ENCODE measurements at places on chromosomes 1 and 21. TPM values are rescaled to one million over a fixed set of nuclear protein-coding genes. Genes with fewer than 3 reads are reported as not detected.

GRCh38 chr1:43481491-43481890 lies 27.8 kb upstream of the HYI start:
- no peak overlapping the region for H3K27ac ChIP-seq
- DNase-seq = no peak
- peaks cover 6% of the 10 kb centered on the region for H3K4me1 ChIP-seq
- H3K36me3 ChIP-seq = no peaks in the 10 kb centered on the region

The TPTE gene
- not detected for total RNA-seq

The BOLA1 gene
- total RNA-seq = 23.6 TPM

The GJA9 gene
- total RNA-seq = not detected

DNA sequence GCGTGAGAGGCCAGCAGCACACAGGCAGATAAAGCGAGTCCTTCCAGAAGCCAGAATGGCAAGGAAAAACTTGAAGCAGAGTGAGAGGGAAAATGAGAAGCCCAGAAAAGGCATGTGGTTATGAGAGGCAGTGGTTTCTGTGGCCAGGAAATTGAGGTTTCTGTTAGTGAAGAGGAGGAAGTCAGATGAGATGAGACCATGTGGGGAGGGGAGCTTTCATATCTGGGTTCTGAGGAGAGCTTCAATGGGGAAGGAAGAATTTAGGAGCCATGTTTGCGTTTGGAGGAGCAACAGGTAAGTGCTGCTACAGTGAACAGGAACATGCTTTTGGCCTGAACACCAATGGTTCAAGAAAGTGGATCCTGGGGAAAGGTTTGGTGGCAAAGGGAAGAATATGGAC lies 6.1 kb upstream of the CD1A start:
- peak; percentile 56 for DNase-seq
- H3K4me3 ChIP-seq = no peak overlapping the region

GRCh38 chr1:167554028-167554779 lies 642 bp upstream of the CREG1 start:
- peak overlapping the region; percentile 86 for H3K4me3 ChIP-seq
- no peak for DNase-seq
- no peaks in the 10 kb centered on the region for H3K36me3 ChIP-seq

DNA sequence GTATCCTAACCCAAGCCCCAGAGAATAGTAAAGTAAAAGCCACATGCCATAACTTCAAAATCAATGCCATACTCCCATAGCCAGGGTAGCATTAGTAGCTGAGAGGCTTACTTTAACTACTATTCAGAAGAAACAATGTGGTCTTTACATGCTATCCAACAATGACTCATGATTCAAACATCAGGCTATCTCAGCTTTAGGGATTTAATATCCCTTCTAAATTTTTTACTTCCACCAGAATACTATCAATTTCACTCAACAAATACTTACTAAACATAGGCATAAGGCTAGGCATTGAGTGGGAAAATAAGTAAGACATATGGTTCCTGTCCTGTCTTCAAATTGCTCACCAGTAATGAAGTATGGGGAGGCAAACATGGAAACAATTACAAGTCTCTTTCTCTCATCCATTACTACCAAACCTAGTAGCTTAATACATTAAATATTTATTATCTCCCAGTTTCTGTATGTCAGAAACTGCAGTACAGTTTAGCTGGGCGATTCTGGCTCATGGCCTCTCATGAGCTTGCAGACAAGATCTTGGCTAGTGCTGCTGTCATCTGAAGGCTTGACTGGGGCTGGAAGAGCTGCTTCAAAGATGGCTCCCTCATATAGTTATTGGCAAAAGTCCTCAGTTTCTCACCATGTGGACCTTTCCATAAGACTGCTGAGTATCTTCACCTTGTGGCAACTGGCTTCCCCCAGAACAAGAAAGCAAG lies 30.7 kb downstream of the EVI5 start:
- peaks cover 14% of the 10 kb centered on the region for H3K27me3 ChIP-seq
- no peak overlapping the region for H3K4me3 ChIP-seq
- no peaks in the 10 kb centered on the region for H3K4me1 ChIP-seq
- DNase-seq = no peak
- H3K36me3 ChIP-seq = no peaks in the 10 kb centered on the region

DNA sequence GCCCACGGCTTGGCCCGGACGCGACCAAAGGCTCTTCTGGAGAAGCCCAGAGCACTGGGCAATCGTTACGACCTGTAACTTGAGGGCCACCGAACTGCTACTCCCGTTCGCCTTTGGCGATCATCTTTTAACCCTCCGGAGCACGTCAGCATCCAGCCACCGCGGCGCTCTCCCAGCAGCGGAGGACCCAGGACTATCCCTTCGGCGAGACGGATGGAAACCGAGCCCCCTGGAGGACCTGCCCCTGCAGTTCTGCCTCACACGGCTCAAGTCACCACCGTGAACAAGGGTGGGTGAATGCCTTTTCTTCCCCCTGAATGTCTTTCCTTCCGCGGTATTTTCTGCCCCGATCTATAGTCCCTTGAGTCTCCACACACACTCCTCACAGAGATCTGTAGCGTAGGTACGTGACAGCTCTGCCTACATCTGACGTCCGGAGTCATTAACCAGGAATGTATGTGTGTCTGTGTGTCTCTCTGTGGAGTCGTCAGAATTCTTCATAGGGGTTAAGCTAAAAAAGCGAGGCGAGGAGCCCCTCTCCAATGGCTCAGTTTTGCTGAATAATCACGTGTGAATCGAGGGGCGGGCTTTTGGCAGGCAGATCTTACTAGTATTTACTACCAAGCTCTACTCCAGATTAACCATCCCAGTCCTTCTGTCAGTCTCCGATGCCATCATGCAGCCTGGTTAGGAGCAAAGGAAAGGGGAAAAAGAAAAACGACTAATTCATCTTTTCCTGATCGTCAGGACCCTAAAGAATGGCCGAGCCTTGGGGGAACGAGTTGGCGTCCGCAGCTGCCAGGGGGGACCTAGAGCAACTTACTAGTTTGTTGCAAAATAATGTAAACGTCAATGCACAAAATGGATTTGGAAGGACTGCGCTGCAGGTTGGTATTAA lies at the start of gene CDKN2C:
TSS of gene CDKN2C (plus strand) at position 635 of the 898 bp plus-strand sequence. CDS start at position 759, 124 bp downstream.
- H3K4me3 ChIP-seq = peak within 1 kb of the TSS; percentile 95
- H3K27me3 ChIP-seq = peaks cover 23% of the 10 kb centered on the region
- H3K27ac ChIP-seq = peak within 1 kb of the TSS; percentile 96

The XKR8 gene
- 6.3 TPM for total RNA-seq

The NSUN4 gene
- 37.2 TPM for total RNA-seq

- H3K4me1 ChIP-seq = peaks cover 10% of the 10 kb centered on the region
- DNase-seq = no peak
- H3K36me3 ChIP-seq = no peaks in the 10 kb centered on the region
- H3K4me3 ChIP-seq = no peak overlapping the region
- H3K27ac ChIP-seq = no peak overlapping the region
Observed at GRCh38 chr21:42089093-42089631, 18.0 kb downstream of the UMODL1 start.

The TRIM62 gene
- total RNA-seq = 5.6 TPM

The HNRNPCL2 gene
- not detected for total RNA-seq

GRCh38 chr1:24694380-24694843 lies 50.8 kb upstream of the CLIC4 start:
- H3K36me3 ChIP-seq = no peaks in the 10 kb centered on the region
- H3K4me1 ChIP-seq = peaks cover 15% of the 10 kb centered on the region
- peaks cover 3% of the 10 kb centered on the region for H3K27me3 ChIP-seq
- no peak overlapping the region for H3K27ac ChIP-seq

The NUF2 gene
- 47.4 TPM for total RNA-seq

- H3K4me3 ChIP-seq = no peak overlapping the region
- no peak overlapping the region for H3K27ac ChIP-seq
- H3K27me3 ChIP-seq = peaks cover 11% of the 10 kb centered on the region
- H3K4me1 ChIP-seq = no peaks in the 10 kb centered on the region
- DNase-seq = no peak
Observed at GRCh38 chr1:87497380-87498203, 168.9 kb downstream of the LMO4 start.

- H3K36me3 ChIP-seq = no peaks in the 10 kb centered on the region
- H3K27ac ChIP-seq = no peak overlapping the region
- H3K4me3 ChIP-seq = no peak overlapping the region
- peaks cover 13% of the 10 kb centered on the region for H3K27me3 ChIP-seq
- peaks cover 15% of the 10 kb centered on the region for H3K4me1 ChIP-seq
Observed at GRCh38 chr1:116712510-116712909, 41.7 kb upstream of the CD2 start.

DNA sequence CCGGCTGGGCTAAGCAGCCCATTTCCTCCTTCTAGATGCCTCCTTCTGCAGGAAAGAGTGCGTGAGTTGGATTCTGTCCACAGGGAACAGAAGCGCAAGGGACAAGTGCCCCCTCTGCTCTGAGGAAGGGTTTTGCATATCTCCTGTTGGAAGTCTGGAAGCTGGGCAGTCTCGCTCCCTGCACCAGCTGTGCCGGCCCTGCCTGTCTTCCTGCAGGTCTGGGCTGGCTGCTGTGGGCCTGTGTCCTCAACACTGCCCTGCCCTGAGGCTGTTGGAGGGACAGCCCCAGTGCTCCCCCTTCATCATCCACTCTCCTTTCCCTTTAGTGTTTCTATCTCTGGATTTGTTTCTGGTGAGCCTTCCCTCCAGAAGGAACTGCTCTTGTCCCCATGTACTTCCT lies 21.8 kb downstream of the ADARB1 start:
- H3K27ac ChIP-seq = no peak overlapping the region
- no peaks in the 10 kb centered on the region for H3K36me3 ChIP-seq
- DNase-seq = no peak
- no peak overlapping the region for H3K4me3 ChIP-seq

DNA sequence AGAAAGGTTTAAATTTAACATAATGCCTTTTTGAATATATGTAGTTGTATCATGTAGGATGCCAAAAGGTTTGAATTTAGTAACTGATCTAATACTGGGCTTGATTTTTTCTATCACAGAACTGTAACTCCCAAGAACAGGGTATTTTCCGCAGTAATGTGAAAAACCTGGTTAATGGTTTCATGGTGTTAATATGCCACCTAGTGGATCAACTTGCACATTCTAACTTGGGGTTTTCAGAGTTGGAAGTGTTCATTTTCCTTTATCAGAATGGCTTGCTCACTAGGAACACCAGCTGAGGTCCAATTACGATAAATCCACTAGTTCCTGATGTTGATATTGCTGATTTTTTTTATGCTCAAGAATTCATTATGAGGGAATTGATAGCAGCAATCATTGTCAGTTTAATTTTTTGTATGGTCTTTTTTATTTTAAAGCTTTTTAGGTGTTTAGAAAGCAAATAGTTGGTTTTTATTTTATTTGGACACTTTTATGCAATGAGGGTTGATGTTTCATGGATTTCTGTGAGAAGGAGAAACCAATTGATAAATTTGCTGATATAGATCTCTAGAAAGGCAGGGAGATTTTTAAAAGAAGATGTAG lies 157.2 kb downstream of the PLA2G4A start:
- H3K4me1 ChIP-seq = peaks cover 8% of the 10 kb centered on the region
- no peak overlapping the region for H3K4me3 ChIP-seq
- H3K36me3 ChIP-seq = peaks cover 4% of the 10 kb centered on the region
- H3K27ac ChIP-seq = no peak overlapping the region
- no peak for DNase-seq

DNA sequence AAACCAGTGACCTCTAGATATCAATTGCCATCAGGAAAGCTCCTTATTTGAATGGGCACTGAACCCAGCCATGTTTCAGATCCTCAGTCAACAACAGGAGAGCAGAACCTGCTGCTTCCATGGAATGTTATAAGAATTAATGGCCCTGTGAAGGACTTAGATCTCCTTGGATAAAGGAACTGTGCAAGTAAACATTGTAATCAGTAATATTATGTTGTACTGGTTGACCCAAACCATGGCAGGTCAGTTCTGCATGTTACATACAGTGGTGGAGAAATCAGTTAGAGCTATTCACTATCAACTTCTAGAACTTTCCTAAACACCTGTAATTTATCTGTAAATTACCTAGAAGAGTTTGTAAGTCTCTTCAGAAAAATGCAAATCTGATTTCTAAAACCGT lies 11.2 kb upstream of the CLDN8 start:
- DNase-seq = no peak
- no peaks in the 10 kb centered on the region for H3K36me3 ChIP-seq
- no peaks in the 10 kb centered on the region for H3K27me3 ChIP-seq
- H3K4me1 ChIP-seq = no peaks in the 10 kb centered on the region
- no peak overlapping the region for H3K4me3 ChIP-seq

- H3K27me3 ChIP-seq = no peaks in the 10 kb centered on the region
- H3K36me3 ChIP-seq = peaks cover 68% of the 10 kb centered on the region
- no peak for DNase-seq
- peaks cover 56% of the 10 kb centered on the region for H3K4me1 ChIP-seq
- H3K27ac ChIP-seq = peak overlapping the region; percentile 97
Observed at GRCh38 chr1:26276432-26276838, 3.5 kb upstream of the SH3BGRL3 start.

DNA sequence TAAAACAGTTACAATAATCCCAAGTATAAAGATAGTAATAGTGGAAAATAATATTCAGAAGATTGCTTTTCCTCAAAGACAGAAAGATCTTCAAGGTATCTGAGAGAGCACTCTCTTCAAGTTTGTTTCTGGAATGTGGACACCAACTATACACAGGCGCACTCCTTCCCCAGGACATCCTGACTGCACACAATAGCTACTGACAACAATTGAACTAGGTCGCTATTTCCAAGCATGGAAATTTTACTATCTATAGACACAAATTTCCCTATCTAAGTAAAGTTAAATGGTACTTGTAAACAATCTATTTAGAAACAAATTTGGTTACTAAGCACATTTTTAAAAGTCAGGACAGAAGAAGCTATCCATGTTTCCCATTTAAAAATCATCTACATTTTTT lies 19.1 kb downstream of the ARHGAP29 start:
- no peak overlapping the region for H3K4me3 ChIP-seq
- H3K27me3 ChIP-seq = peaks cover 36% of the 10 kb centered on the region
- no peaks in the 10 kb centered on the region for H3K36me3 ChIP-seq
- DNase-seq = no peak

The OR6K3 gene
- total RNA-seq = not detected

The NUP210L gene
- total RNA-seq = 0.07 TPM

The DSCAM gene
- total RNA-seq = not detected

GRCh38 chr1:202018468-202019234 lies 8.3 kb downstream of the ELF3 start:
- H3K4me1 ChIP-seq = no peaks in the 10 kb centered on the region
- DNase-seq = no peak
- no peak overlapping the region for H3K27ac ChIP-seq
- peaks cover 1% of the 10 kb centered on the region for H3K27me3 ChIP-seq
- no peaks in the 10 kb centered on the region for H3K36me3 ChIP-seq

DNA sequence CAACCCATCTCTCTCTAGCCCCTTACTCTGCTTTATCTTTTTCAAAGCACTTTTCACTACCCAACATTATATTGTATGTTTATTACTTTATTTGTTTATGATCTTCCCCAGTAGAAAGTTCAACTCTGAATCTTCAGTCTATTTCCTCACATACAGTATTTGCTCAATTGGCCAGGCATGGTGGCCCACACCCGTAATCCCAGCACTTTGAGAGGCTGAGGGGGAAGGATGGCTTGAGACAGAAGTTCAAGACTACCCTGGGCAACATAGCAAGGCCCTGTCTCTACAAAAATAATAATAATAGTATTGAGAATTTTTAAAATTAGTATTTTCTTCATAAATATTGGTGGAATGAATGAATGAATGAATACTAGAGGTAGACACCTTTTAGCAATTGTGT lies 1.2 kb downstream of the STPG1 start:
- H3K4me1 ChIP-seq = peaks cover 34% of the 10 kb centered on the region
- peaks cover 4% of the 10 kb centered on the region for H3K36me3 ChIP-seq
- H3K27ac ChIP-seq = no peak overlapping the region

- H3K27ac ChIP-seq = no peak overlapping the region
- no peaks in the 10 kb centered on the region for H3K36me3 ChIP-seq
- DNase-seq = no peak
- peaks cover 18% of the 10 kb centered on the region for H3K27me3 ChIP-seq
- peaks cover 25% of the 10 kb centered on the region for H3K4me1 ChIP-seq
Observed at GRCh38 chr1:201456499-201457309, 12.3 kb downstream of the PHLDA3 start.
